Right ventricle myocardium inferior (tissue), 1 donor: ENCODE measurements at places on chromosomes 16 and 17.

DNA sequence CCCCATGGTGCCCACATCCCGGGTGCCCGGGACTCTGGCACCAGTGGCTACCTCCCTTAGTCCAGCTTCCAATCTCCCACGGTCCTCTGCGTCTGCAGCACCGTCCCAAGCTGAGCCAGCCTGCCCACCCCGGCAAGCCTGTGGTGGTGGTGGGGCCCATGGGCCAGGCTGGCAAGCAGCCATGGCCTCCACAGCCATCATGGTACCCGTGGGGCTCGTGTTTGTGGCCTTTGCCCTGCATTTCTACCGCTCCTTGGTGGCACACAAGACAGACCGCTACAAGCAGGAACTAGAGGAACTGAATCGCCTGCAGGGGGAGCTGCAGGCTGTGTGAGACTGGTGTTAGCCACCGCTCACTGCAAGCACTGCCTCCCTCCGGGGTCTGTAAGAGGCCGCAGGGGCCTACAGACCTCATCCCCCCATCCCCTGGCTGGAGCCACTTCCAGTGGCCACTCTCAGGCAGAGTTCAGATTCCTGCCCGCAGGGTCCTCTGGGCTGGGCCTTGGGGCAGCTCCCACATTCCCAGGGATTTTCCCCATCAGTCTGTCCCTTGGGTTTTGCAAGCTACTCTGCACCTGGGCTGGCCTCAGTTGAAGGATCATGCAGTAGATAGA, 3.9 kb upstream of the SETD1A start:
- DNase-seq, result no peak

- no peak for DNase-seq
These were observed 29.1 kb upstream of the PHOSPHO1 start for GRCh38 chr17:49259663-49260010.

- peak; percentile 81 for DNase-seq
These were observed 8.7 kb downstream of the EIF1 start for GRCh38 chr17:41697122-41697962.

DNA sequence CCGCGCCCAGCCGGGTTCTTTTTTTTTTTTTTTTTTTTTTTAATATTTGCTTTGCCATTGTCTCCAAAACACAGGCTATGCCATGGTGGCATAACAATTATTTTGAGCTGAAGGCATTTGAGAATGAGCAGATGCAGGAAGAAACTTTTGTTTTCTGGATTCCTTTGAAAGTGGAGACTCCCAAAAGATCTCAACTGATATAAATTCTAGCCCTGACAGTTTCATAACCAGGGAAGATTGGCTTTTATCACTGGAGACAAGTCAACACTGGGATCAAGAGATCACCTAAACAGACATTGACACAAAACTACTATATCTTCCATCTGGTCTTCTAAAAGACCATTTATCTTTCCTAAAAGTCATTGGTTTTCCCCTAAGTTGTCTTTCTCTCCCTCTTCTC, 10.1 kb upstream of the PRKCA start:
- no peak for DNase-seq

DNA sequence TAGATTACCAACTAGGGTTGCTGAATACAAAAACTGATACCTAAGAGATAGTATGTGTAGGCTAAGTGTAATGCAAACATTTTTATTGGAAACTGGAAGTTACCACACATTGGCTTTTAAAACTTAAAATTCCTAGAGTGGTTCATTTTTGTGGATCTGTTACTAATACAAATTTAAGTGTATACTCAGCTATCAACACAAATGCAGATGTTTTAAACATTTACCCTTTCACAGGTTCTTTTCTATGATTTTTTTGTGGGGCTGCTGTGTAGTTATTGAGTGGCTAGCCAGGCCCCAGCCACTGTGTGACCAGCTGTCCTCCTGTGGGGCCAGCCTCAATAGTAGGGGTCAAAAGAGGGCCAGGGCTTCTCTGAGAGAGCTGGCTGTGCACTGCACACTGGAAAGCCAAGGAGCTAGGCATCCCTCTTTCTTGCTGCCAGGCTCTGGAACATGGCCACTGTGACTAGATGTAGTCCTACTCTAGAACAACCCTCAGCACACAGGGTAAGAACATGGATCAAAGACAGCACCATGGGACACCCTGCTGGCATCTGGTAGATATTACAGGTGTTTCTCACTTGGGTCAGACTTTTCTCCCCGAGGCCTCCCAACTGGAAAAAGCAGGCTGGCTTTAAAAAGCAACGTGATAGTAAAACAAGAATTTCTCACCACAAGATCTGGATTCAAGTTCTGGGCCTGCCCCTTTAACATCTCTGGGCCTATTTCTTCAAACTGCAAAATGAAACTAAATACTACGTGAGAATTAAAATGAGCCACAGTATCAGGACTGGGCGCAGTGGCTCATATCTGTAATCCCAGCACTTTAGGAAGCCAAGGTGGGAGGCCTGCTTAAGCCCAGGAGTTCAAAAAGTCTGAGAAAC, 7.3 kb upstream of the VEZF1 start:
- no peak for DNase-seq

DNA sequence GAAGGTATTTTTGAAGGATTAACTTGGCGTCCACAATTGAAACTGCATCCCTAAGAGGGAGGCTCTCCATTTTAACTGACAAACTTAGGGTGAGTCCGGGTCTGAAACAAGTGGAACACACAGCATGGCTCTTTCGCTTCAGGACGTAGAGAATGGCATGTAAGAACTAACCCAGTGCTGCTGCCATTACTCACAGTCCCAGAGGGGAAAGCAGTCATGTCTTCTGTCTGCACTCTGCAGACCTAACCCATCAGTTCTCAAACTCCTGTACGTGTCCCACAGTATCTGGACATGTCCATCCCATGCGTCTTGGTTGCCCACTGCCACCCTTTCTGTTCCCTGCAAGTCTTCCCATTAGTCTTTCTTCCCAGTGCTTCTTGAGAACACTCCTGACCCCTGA, 563 bp downstream of the ST6GALNAC1 start:
- DNase-seq, result no peak
